ENCODE measurements at places on chromosomes 2 and 18.

DNA sequence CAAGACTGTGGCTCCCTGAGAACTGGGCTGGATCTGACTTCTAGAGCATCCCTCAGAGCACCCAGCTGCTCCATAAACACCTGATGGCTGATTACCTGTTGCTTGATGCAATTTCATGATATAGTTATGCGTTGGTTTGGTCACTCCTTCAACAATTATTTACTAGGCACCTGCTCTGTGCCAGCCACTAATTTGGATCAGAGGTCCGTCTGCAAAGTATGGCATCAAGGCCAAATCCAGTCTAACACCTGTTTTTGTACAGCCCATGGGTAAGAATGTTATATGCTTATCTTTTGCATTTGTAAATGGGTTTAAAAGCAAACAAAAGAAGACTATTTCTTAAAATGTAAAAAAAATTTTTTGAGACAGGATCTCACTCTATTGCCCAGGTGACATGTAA is 348.2 kb downstream of the ALK start:
- no peak for DNase-seq

DNA sequence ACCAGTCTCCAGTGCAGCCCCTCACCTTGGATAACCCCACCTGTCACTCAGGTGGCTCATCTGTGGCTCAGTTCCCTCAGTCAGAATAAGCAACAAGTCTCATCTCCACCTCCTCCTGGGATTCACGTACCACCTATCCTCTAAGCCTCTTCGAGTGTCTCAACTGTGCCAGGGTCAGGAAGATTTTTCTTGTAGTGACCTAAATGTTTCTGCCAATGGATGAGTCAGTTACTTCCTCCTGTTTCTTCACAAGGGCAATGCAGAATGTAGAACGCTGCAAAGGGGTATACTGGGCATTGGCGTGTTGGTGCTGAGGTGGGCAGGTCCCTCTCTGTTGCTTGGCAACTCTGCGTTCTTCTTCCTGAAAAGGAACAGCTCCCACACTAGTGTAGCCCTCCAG is 213.3 kb upstream of the CXCR4 start:
- no peak for DNase-seq

GRCh38 chr2:37091873-37092272 is 7.6 kb downstream of the GPATCH11 start:
- DNase-seq: peak; percentile 23

DNA sequence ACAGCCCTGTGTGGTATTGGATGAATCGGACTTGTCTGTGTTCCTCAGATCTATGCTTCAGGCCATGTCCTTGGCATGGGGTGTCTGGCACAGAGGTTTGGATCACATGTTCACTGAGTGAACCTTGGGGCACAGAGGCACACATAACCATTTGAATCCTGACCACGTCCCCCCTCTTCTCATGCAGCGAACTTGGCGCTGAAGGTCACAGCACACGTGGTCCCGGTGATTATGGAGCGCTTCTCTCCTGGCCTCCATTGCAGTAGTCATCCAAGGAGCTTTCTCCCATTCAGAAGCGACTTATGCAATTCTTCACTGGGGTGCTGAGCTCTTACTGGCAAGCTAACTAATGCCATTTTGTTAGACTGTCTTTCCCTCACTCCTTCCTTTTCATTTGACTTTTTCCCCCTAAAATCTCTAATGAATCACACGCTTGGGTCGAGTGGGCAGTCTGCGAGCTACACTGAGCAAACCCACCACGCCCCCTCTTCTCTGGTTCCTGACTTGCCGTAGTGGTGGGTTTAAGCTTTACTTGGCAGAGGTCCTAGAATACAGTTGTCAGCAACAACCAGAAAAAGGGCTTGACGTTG is 59.4 kb downstream of the KCNG2 start:
- no peak for DNase-seq

GRCh38 chr18:39053571-39053970 is 1488.0 kb upstream of the CELF4 start:
- DNase-seq: no peak

- no peak for DNase-seq
Observed at GRCh38 chr2:68907232-68907919, 36.2 kb upstream of the BMP10 start.

DNA sequence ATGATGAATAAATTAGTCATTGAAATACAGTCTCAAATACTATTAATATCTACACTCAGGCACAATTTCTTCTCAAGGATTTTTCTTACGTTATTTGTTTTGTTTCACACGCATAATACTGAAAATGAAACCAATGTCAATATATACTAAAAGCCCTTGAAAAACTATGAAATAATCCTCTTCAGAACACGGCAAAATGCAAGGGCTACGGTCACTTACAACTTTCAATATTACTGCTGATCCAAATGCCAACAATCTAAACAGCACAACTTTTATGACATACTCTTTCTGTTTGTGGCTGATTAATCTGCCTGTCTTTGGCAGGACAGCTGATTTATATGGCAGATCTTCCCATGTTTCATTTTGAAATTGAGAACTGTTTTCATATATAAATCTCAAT is 68.3 kb downstream of the LRPPRC start:
- peak; percentile 25 for DNase-seq

DNA sequence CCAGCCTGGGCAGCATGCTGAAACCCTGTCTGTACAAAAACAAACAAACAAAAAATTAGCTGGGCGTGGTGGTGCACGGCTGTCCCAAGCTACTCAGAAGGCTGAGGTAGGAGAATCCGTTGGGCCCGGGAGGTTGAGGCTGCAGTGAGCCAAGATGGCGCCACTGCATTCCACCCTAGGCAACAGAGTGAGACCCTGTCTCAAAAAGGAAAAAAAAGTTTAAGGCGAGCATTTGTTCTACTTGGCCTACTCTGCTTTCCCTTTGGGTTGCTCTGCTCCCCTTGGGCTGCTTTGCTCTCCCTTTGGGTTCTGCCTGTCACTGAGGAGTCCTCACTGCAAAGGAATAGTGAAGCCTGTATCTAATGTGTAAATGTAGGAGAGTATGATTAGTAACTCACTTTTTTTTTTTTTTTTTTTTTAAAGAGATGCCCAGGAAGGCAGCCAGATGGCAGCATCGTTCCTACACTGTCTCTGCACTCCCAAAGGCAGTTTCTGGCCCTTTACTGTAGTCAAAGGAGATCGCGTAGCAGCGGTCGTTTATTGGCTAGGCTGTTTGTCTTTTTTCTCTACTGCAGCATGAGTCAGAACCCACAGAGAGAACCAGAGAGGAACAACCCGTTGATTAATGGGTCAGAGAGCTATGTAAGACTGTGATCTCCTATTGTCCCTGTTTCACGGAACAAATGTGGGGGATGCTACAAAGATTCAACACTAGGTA is 118.3 kb upstream of the CWC22 start:
- DNase-seq: peak; percentile 26

GRCh38 chr2:204931562-204931961 is 386.3 kb downstream of the PARD3B start:
- DNase-seq: no peak

DNA sequence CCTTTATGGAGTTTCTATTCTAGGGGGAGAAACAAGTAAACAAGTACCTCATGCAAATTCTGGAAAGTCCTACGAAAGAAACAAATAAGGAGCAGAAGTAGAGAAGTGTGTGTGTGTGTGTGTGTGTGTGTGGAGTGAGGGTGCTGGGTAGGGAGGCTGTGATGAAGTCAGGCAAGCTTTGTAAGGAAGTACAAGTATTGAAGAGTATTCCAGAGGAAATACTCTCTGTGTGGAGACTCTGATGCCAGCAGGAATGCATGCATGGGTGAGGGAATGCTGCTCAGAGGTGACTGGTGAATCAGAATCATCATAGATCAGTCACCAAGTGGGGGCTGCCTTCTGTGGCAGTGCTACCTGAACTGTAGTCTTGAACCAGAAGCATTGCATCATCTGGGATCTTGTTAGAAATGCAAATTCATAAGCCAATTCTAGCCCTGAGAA is 34.5 kb downstream of the SLC4A3 start:
- no peak for DNase-seq

- no peak for DNase-seq
Observed at GRCh38 chr2:6562771-6563170, 302.9 kb downstream of the CMPK2 start.

DNA sequence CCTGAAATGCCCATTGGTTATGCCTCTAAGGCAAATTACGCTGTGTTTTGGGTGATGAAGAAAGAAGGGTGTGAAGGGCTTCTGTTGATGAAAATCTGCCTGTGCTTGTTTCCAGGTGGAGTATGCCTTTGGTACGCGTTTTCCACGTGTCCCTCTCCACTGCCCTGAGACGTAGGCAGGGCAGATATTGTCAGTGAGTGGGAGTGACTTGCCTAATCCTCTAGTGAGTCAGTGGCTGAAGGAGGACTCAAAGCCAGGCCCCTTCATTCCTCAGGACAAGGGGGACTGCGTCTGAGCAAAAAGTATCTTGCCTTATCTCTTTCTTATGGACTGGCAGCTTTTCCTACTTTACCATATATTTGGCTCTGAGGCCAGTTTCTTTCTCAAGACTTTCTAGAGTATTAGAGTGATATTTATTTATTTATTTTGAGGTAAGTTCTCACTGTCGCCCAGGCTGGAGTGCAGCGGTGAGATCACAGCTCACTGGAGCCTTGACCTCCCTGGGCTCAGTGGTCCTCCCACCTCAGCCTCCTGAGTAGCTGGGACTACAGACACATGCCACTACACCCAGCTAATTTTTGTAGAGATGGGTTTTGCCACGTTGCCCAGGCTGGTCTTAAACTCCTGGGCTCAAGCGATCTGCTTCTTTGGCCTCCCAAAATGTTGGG is 10.2 kb downstream of the RALB start:
- no peak for DNase-seq

GRCh38 chr2:241879326-241879725 is 9.8 kb downstream of the RTP5 start:
- DNase-seq: no peak

- no peak for DNase-seq
Observed at GRCh38 chr18:75554644-75555185, 127.2 kb upstream of the SMIM21 start.

DNA sequence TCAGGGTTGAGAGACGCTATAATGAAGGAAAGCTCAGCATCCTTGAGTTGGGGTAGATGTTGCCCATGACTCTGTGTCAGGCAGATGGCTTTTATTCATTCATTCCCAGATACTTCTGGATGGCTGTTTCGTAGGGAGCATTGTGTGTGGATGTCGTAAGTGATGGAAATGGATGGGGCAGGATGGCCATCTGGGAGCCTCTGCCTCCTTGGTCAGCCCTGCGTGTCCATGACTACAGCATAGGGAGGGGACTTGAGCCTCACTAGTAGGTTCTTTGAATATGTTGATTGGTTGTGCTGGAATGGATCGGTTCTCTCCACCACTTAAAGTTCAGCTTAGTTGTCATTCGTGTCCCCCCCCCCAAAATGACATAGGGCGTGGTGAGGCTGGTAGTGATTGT is 44.9 kb downstream of the TGOLN2 start:
- no peak for DNase-seq

GRCh38 chr2:88874063-88874657 is 182.7 kb downstream of the RPIA start:
- DNase-seq: no peak

DNA sequence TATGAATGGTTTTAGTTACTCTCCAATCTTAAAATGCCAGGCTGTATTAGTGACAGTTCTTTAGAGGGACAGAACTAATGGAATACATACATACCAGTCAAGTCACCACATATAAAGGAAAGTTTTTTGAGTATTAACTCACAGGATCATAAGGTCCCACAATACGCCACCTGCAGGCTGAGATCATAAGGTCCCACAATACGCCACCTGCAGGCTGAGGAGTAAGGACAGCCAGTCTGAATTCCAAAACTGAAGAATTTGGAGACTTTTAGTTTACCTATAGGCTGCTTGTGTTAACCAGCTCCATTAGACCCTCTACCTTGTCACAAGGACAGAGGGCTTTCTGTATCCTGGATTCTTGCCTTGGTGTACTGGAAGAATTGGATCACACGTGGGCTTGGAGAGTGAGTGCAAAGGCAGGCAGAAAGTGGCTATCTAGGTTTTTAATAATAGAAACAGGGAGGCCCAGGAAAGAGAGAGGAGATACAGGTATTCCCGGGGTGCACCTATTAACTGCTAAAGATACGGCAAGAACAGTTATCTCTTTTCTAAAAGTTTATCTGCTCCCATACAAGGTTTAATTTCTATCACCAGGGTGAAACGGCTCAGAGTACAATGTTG is 234.9 kb upstream of the CYRIA start:
- no peak for DNase-seq

DNA sequence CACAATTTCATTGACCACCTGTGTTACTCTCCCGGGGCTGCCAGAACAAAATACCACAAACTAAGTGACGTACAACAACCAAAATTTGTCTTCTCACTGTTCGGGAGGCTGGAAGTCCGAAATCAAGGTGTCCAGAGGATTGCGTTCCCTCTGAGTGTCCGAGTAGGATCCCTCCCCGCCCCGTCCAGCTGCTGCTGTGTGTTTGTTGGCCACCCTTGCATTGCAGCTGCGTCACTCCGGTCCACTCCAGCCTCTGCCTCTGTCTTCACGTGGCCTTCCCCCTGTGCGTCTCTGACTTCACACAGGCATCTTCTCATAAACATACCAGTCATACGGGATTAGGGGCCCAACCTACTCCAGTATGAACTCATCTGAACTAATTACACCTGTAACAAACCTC is 251.8 kb upstream of the SMIM21 start:
- DNase-seq: no peak

- DNase-seq: no peak
Observed at GRCh38 chr2:65045651-65046050, 10.6 kb upstream of the CEP68 start.

GRCh38 chr18:63440219-63440618 is 17.9 kb upstream of the VPS4B start:
- DNase-seq: no peak

DNA sequence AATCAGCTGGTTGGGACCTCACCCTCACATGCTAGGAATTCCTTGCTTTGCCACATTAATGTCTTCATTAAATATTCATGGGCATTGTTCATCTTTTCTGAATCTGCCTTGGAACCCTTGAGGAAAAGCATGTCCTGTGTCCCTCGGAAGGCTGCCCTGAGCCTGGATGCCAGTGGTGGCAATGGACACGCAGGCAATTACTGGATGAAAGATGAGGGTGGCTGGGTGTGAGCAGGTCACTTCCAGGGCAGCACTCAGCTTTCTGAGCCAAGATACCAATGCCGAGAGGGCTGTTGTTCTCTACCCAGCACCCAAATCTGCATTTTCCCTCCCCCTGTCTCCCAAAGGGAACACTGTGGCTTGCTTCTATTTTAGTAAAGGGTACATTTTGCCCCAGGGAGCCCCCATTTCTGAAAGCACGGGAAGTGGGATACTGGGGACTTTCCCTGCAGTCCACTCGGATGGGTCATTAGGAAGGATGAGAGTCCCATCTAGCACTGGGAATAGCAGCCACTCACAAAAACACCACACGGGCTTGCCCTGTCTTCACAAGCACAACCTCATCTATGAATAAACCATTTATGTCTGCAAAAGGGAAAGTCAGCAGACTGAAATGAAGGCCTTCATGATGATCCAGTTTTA is 234.8 kb downstream of the SOX11 start:
- DNase-seq: no peak

DNA sequence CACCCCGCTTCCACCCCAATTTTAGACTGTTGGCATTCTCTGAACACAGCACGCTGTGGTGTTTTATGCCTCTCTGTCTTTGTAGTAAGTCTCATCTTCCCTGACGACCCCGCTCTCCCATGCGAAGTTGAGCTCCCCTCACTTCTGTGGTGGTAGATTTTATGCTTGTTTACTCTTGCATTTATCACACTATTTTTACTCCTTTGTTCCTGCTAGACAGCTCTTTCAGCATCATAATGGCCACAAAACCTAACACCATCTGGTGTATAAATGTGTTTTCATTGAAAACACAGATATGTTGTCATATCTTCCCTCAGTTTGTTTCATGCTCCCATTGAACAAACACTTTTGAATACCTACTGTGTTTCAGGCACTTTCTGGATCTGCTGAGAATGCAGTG is 57.1 kb downstream of the PKP4 start:
- DNase-seq: no peak

- DNase-seq: no peak
Observed at GRCh38 chr2:166468124-166469024, 25.7 kb downstream of the SCN7A start.
